ENCODE measurements at places on chromosomes 7 and 10.

DNA sequence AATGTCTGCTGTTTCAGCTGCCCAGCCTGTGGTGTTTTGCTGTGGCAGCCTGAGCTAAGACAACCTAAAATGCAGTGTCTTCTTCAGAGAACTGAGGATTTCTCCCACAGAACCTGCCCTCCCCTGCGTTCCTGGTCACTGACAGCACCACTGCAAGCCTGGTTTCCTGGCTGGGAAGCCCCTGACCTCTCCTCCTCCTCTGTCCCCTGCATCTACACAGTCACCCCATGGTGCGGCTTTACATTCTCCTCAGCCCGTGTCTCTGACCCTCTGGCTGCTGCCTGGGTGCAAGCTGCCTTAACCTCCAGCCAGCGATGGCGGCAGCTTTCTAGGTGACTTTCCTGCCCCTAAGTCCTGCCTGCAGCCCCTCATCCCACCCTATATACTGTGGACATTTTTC, 337.3 kb upstream of the ZNF32 start:
- no peak for DNase-seq

DNA sequence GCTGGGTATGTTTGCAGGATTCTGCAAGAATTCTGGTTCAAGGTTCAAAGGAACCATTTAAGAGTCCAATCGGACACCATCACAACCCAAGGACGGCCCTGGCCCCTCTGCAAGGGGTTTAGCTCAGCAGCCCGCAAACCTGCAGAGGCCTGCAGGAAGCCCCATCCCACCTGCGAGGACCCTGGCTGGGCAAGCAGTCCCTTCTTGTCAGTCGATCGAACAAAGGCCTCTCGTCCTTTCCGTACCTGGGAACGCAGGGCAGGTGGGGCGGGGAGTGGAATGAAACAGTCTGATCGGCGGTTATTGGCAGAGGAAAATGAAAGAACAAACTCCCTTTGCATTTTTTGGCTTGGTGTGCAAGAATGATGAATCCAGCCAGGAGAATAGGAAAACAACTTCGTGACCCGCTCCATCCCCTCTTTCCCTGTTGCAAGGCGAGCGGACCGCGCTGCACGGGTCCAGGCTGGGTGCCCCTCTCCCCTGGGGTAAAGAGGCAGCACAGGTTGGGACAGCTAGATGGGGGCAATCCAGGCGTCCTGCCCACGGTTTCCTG, 73.7 kb downstream of the INSIG1 start:
- no peak for DNase-seq

DNA sequence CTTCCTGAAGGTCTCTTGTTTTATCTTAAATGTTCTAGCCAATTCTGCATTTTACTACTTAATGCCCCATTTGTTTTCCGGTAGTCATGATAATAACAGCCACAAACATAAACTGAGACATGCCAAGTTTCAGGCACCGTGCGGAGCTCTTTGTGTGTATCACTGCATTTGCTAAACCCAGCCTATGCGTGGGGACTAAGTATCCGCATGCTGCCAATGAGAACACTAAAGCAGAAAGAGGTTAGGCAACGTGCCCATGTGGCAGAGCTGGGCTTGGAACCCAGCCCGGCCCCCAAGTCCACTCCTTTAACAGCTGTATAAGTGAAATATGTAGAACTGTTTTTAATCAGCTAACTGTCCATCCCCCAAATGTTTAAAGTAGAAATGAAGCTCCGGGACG, 54.1 kb downstream of the SLIT1 start:
- DNase-seq: no peak

- no peak for DNase-seq
These were observed 62.7 kb upstream of the IGFBP3 start for GRCh38 chr7:45983720-45984255.

DNA sequence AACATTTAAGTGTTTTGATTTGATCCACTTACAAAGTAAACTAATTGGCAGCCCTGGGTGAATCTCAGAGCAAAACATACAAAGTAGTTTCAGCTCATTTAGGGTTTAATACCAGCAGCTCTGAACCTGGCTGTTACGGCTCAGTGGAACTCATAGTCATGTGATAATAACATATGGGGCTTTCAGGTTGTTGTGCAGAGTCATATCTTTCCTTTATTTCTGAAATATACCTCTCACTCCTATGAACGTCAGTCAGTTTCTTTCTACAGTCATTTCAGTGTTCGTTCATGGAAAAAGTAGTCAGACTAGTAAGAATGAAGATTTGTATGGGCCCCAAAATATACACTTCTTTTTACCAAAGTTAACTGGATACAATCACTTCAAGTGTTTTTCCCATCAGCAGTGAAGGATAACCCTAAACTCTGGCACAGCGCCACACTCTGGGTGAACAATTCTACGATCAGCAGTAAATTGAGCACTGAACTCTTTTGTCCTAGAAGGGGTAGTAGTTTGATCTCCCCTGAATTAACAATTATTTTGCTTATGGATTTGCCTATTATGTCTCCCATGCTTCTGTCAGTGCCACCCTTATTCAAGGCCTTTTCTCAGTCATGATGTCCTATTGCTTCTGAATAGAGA, 218.6 kb downstream of the THSD7A start:
- DNase-seq: no peak

- DNase-seq: no peak
These were observed 253.6 kb downstream of the STK31 start for GRCh38 chr7:23963461-23964165.

DNA sequence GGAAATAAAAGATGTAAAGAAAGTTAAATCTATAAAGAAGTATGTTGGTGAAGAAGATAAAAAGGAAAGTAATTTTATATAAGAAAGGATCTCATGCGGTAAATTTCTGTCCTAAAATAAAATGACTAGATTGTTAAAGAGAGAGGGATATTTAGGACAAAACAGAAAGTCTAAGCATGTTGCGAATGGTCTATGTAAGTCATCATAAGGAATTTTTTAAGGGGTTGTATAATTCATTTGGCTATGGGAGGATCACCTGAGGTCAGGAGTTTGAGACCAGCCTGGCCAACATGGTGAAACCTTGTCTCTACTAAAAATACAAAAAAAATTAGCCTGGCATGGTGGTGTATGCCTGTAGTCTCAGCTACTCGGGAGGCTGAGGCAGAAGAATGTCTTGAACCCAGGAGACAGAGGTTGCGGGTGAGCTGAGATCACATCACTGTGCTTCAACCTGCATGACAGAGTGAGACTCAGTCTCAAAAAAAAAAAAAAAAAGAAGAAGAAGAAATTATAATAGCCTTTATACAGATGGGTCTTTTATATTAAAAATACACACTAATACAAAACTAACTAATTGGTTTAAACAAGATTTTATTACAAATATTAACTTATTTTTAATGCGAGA, 294.3 kb downstream of the MAGI2 start:
- DNase-seq: no peak

- no peak for DNase-seq
These were observed 19.2 kb downstream of the TBATA start for GRCh38 chr10:70765794-70766594.

DNA sequence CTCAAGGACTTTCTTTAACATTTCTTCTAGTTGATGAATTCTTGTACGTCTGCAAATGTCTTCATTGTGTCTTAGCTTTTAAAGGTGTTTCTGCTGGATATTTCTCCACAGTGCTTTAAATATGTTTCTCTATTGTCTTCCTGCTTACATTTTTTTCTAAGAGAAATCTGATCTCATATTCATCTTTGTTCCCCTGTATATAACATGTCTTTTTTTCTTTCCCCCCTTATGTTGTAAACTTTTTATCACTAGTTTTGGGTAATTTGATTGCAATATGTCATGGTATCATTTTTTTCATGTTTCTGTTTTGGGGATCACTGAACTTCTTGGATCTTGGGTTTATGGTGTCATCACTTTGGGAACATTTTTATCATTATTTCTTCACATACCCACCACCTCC, 7.5 kb downstream of the RBAK start:
- DNase-seq: no peak

Measured in activated CD4-positive, CD25-positive, alpha-beta regulatory T cell (primary cell).